Glutamatergic neuron (in vitro differentiated cells): ENCODE measurements at places on chromosomes 3 and 15. TPM values are rescaled to one million over a fixed set of nuclear protein-coding genes. Genes with fewer than 3 reads are reported as not detected.

Gene VIPR1
- not detected for total RNA-seq

Gene HIGD2B
- total RNA-seq, result not detected

Gene CASR
- not detected for total RNA-seq

Gene ARHGAP31
- total RNA-seq, result 0.20 TPM

Gene ALCAM
- total RNA-seq, result 115 TPM

Gene MESP1
- 1.1 TPM for total RNA-seq
